ENCODE measurements at places on chromosomes 12 and 14.

GRCh38 chr14:77087631-77088030 lies 10.4 kb upstream of the CIPC start:
- DNase-seq = no peak

GRCh38 chr12:100251917-100252316 lies 15.0 kb downstream of the DEPDC4 start:
- peak; percentile 6 for DNase-seq

GRCh38 chr12:72025524-72025923 lies 86.9 kb downstream of the TPH2 start:
- DNase-seq = no peak

GRCh38 chr12:70059373-70059772 lies 183.9 kb upstream of the CNOT2 start:
- DNase-seq = peak; percentile 8

- DNase-seq = no peak
Measured at GRCh38 chr12:4174417-4174816, 99.1 kb upstream of the CCND2 start.

DNA sequence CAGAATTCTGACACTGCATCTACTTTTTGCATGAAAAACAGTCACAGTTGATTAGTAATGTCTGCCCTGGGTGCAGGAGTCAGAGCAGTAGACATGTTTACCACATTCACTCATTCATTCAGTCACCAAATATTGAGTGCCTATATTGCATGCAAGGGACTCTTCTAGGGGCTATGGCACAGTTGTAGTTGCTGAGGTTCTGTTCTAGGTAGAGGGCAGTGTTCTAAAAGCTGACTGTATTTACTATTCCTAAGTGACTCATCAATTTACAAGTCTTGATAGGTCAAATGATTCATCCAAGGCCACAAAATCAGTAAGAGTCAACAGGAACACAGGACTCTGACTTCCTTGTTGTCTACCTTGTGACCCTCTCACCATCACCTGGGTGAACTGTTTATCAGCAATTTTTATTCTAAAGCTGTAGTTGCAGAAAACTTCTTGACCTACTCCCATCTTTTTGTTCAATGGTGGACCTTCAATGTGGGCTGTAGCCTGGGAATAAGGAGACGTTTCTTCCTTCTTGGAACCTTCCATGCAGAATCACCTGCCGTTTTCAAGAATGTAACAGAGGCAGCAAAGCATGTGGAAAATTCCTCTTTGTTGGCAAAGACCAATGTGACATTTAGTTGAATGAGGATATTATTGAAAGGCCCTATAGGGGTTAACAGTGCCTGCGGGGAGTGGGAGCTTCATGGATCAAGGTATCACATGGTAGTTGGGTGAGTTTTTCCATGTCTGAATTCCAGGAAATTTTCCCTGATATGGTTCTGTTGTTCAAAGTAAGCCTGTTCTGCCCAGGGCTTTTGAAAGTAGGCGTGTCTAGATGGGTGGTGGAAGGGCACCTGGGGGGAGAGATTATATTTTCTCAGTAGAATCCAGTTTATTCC lies 223.2 kb downstream of the KTN1 start:
- peak; percentile 25 for DNase-seq

GRCh38 chr14:96754845-96755184 lies 42.4 kb upstream of the VRK1 start:
- no peak for DNase-seq

- DNase-seq = no peak
Measured at GRCh38 chr12:82964446-82964845, 277.7 kb downstream of the TMTC2 start.

GRCh38 chr12:77402716-77403115 lies 337.3 kb upstream of the E2F7 start:
- DNase-seq = peak; percentile 89

GRCh38 chr14:56333359-56334292 lies 215.4 kb downstream of the PELI2 start:
- peak; percentile 86 for DNase-seq

GRCh38 chr14:89429199-89430181 lies 12.5 kb upstream of the FOXN3 start:
- DNase-seq = peak; percentile 69

- DNase-seq = no peak
Measured at GRCh38 chr14:87998482-87998881, 5.5 kb upstream of the GALC start.

GRCh38 chr14:92577321-92577742 lies 63.8 kb downstream of the RIN3 start:
- no peak for DNase-seq

GRCh38 chr12:102385343-102385742 lies 95.0 kb downstream of the IGF1 start:
- DNase-seq = no peak

GRCh38 chr14:89912667-89913211 lies 41.8 kb downstream of the EFCAB11 start:
- DNase-seq = peak; percentile 98

DNA sequence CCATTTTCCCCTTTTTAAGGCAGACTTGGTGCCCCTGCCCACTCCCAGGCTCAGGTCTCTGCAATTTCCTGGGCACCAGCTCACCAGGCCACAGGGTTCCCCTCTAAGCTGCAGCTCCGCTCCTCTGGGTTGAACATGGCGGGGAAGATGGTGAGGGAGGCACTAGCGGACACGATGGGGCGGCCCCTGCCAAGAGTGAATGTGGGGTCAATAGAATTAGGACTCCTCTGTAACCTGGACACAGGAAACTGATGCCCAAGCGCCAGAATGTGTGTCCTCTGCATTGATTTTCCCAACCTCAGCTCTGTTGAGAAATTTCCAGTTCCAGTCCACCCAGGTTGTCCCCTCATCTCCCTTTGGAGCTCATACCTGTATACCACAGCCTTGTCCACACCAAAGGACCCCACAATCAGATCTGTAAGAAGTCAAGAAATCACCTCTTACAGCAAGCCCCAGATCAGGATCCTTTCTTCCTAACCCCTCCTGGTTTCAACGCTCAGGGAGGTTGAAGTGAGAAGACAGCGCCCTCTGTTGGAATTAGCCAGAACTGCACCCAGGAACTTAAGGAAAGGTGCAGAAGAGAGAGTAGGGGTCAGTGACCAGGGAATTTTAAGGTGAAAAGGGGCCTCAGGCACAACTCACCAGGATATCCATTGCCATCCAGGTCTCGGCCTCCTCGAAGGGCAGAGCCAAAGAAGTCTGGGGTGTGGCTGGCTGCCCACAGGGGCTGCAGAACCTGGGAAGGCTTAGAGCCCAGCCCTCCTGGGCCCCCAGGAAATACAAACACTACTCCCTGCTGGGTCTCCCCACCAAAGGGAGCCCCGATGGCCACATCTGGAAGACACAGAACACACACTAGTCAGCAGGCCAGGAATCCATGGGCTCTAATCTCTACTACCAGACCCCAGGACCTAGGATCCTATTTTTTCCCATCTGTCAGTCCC lies 14.7 kb downstream of the ITGA5 start:
- peak; percentile 40 for DNase-seq

DNA sequence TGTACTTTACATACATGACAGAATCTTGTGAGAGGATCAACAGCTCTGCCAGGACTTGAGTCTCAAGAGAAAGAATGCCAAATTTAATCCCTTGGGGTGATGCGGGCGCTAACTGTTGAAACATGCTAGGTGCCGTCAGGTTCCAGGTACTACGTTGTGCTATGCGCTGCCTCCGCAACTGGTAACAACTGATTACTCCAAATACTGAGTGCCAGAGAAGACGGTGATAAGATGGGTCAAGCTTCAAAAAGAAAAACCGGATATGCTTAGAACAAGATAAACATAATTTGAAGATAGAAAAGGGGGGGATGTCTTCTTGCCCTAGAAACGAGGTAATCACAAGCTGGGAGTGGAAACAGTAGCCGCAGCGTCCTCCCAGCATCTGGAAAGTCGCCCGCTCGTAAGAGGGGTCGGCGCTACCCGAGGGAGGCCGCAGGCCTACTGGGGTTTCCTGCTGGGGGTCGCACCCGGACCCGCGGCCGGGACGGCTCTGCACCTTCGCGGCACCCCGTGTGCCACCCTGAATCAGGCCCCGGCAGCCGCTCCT lies 678 bp downstream of the ZBTB25 start:
- peak; percentile 21 for DNase-seq

DNA sequence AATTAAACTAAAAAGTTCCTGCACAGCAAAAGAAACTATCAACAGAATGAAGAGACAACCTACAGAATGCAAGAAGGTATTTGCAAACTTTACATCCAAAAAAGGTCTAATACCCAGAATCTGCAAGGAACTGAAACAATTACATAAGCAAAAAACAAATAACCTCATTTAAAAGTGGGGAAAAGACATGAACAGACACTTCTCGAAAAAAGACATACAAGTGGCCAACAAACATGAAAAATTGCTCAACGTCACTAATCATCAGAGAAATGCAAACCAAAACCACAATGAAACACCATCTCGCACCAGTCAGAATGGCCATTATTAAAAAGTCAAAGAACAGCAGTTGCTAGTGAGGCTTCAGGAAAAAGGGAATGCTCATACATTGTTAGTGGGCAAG lies 15.2 kb downstream of the PDE6H start:
- peak; percentile 48 for DNase-seq

GRCh38 chr14:73739899-73740617 lies 25.9 kb upstream of the PNMA1 start:
- DNase-seq = no peak

- DNase-seq = no peak
Measured at GRCh38 chr12:106433055-106433454, 75.5 kb downstream of the POLR3B start.

- DNase-seq = no peak
Measured at GRCh38 chr12:20444595-20445170, 76.3 kb downstream of the PDE3A start.

- DNase-seq = no peak
Measured at GRCh38 chr12:115956659-115957058, 320.8 kb downstream of the MED13L start.

- no peak for DNase-seq
Measured at GRCh38 chr14:100899884-100900771, 3.4 kb downstream of the RTL1 start.

GRCh38 chr12:122174155-122174845 lies at the start of gene IL31:
IL31 (minus strand) TSS chr12:122174221; CDS start chr12:122174172, 49 bp downstream.
- no peak for DNase-seq

DNA sequence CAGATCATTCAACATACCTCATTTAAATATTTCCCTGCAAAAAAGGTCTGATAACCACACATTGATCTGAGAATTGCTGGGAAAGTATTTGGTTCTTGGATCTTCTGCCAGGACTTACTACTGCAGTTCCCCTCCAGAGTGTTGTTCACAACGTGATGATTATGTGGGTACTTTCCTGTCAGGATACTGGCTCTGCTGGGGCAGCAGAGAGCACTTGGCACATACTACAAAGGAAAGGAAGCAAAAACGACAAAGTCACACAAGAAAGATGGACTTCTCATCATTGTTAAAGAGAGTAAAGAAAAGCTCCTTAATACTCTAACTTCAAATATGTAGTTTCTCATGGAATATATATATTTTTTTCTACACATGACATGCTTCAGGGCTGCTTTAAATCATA lies 11.5 kb downstream of the GNS start:
- no peak for DNase-seq

DNA sequence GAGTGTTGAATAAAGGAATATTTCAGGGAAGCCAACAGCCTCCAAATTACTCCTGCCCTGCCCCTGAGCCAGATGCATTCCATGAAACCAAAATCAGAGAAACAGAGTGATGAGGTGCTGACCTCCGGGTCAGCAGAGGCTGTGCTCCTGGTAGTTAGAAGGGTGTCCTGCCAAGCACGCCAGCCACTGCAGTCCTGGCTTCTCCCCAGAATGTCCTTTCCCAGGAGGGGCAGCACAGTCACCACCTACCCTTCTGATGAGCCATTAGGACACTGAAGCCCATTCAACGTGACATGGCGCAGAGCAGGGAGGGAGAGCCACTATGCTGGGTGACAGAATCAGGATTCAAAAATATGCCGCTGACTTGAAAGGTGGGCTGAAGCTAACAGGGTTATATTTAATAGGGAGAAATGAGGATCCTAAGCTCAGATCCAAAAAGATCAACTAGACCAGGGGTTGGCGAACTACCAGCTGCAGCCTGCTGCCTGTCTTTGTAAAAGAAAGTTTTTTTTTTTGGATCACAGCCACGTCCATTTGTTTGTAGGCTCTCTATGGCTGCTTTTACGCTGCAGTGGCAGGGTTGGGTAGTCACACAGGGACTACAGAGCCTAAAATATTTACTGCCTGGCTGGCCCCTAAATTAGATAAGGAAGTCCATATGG lies 34.5 kb upstream of the PLEK2 start:
- no peak for DNase-seq

DNA sequence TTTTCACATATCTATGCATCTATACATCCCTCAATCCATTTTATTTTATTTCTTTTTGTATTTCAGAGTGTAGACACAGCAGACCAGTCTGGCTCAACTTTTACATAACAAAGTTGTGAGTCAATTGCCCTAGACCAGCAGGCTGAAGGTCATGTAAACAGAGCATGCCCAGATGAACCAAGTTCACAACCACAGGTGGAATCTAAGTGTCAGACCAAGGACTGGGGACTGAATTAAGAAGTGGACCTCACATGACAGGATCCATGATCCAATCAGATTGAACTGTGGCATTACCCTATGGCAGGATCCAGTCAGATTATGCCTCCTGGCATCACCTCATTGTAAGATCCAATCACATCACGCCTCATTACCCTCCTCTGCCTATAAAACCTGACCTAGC lies 455.8 kb downstream of the SOX5 start:
- no peak for DNase-seq

DNA sequence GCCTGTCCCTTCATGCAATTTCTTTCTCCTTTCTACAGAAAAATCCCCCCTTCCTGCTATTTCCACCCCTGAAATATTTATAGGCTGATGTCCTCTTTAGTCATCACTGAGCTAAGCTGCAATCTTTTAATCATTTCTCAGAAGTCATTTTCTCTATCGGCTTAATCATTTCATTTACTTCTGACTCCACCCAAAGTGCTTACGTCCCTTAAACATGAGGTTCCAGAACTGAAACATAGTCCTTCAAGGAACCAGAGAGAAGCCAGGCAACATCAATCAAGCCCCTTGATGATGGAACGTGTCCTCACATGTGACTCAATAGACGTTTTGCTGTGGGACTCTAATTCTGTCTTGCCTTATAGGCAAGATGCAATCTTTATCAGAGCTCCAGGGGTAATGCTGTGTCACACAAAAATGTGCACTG lies 148.7 kb upstream of the KRR1 start:
- DNase-seq = peak; percentile 95

DNA sequence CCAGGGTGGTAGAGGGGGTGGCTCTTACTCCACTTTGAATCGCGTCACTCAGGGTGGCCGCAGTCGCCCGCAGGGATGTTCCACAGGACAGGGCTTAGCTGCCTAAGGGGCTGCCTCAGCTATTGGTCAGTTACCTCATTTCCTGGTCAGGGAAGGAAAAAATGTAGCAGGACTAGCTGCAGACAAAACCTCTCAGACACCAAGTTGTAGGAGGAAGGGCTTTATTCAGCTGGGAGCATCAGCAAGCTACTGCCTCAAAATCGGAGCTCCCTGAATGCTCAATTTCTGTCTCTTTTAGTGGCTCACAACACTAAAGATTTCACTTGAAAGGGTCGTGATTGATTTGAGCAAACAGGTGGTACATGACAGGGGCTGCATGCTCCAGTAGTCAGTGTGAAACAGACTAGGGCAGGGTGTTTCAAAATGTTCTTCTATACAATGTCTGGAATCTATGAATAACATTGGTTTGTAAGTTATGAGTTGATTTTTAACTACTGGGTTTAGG lies 6.4 kb upstream of the CLEC6A start:
- DNase-seq = no peak

- no peak for DNase-seq
Measured at GRCh38 chr12:7966563-7966962, 30.6 kb upstream of the SLC2A3 start.

Measured in fibroblast of lung (primary cell).